ENCODE measurements at places on chromosomes 6 and 20. TPM values are rescaled to one million over a fixed set of nuclear protein-coding genes. Genes with fewer than 3 reads are reported as not detected.
A peak's percentile ranks its signal among the peaks of the same experiment; 100 is the strongest.

GRCh38 chr20:41068806-41069205 lies 40.2 kb downstream of the TOP1 start:
- DNase-seq: no peak

DNA sequence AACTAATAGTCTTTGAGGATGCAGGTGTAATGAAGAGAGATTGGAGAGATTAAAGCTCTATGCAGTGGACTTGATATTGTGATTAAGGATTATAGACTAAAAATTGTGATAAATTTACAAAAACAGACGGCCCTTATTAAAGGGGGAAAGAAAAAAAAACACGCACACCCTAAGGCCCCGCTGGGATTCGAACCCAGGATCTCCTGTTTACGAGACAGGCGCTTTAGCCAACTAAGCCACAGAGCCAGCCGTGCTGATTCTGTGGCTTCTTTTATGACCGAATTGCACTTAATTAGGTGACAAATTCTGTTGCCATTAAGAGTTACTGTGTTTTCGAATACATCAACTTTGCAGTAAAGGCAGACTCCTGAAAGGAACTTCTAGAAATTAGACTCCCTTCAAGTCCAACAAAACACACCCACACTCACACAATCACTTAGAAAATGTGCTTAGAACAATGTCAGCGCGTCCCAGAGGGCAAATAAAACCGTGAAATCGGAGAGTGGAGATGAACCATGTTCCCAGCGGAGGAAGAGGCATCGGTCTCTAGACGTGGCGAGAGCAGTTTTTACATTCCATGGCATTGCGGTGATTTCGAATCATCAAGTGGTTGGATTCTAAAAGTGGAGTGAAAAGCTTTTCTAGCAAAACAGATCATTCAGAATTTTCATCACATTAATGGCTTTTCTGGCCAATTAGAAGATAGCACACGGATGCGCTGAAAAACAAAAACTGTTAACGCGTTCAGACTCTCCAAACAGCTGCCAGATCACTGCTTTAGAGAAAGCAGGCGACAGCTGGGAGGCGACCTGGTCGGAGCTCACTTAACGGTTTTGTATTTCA lies 122.6 kb downstream of the GPX5 start:
- DNase-seq: peak; percentile 9

GRCh38 chr6:141403827-141404226 lies 728.9 kb upstream of the GJE1 start:
- no peak for DNase-seq

DNA sequence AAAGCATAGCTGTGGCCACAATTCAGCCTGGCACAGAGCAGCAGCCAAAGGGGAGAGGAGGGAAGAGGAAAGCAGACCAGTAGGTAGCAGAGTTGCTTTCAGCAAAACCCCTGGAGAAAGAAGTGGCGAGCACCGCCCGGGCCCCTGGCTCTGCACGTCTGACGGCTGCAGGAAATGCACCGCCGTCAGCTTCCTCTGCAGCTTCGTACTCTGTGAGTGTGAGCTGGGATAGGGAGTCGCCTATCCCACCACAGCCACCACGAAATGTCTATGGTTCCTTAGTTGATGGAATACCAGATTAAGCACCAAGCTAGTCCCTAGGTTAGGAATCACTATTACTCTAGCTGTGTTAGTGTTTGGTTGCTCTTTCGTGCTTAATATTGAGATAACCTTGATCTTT lies 79.9 kb upstream of the NAA20 start:
- DNase-seq: peak; percentile 38

DNA sequence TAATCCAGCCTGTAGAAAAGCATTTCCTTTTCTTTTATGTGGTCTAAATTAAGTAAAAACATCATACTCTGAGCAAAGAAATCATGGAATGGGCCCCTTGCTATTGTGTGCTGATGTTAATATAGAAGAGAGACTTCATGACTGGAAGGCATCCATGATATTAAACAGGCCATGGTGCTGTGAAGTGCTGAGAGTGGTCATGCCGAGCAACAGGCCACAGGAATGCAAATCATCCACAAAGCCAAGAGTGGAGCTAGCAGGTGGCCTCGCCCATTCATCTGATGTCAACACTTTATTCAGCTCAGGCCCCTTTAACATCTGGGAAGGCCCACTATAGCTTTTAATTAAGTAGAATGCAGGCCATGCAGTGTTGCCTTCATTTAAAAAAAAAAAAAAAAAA lies 115.2 kb upstream of the HMGCLL1 start:
- no peak for DNase-seq

DNA sequence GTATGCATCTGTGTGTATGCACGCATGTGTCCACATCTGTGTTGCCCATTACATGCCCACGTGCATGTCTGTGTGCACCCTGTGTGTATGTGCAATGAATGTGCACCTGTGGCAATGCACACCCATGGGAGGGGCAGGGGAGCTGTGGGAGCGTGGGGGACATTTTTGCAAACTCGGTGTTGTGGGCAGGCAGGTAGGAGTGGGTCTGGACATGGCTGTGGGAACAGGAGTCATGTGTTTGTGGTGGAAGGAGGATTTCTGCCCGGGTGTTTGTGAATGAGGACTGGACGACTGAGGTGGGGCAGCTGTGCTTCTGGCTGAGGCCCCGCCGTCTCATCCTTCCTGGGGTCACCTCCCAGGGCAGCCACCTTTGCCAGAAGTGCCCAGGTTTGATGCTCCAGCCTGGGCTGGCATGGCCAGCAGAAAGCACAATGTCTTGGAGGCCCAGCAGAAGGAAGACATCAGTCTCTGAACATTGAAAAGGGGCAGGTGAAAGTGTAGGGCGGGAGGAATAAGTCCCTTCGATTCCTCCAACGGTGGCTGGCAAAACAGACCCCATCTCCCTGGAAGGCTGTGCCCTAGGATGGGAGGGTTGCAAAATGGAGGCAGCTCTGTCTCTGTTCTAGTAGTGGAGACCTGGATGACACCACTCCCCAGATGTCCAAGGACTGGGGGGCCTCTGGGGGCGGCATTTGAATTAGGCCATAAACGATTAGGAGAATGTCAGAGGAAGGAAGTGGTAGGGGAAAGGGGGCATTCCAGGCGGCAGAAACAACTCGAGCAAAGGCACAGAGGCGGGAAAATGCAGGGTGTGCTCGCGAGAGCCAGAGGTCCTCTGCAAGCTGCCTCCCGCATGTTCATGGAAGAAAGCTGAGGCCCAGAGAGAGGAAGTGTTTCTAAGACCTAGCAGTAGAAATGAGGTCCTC lies 19.1 kb upstream of the ARMC12 start:
- no peak for DNase-seq

DNA sequence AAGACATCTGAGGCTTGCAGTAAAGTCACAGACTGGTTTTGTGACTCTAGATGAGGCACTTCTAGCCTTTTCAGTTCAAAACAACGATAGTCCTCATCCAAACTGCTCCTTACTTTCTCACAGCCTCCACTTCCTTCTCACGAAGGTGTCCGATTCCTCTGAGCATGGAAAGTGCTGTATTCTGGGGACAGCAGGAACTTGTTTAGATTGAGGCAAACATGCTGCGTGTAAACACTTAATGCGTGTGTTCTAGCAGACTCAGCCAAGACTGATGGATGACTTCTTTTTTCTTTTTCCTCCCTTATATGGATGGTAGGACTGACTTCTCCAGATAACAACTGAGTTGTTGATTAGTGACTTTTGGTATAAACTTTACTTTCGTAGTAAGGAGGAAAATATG lies 80.2 kb upstream of the PRDM1 start:
- DNase-seq: no peak

- DNase-seq: no peak
Observed at GRCh38 chr6:30150671-30151395, 10.2 kb downstream of the TRIM10 start.

DNA sequence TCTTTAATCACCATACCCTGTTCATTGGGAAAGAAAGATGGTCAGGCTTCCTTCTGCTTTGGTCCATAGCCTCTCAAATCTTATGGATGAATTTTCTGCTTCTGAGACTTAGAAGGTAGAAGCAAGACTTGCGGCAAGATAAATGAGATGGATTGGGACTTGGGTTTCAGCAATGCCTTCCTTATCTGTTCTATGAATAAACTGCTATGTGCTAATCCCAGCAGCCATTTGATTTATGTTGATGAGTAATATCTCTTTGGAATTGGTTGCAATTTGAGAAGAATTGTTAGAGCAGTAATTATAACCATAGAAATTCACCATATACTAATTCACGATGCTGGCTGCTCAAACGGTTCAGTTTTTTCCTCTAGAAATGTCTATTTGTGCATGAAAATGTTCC lies 48.3 kb downstream of the TXLNB start:
- DNase-seq: no peak

- DNase-seq: no peak
Observed at GRCh38 chr20:41030531-41031242, 2.1 kb downstream of the TOP1 start.

DNA sequence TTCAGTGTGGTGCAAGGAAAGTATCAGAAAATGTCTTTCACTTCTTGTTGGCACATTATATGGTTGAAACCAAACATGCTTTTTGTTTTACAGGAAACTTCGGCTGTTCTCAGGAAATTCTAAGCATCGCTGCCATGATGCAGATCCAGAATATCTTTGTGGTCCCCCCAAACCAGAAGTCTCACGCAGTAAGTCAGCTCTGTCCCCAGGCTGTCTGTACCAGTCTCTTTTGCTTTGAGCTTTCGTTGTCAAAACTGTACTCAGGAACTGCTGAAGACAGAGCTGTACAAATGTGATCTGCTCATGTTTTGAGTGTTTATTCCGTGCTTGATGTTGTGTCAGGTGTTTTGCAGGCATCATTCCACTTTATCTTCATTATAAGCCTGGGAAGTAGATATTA lies 59.6 kb downstream of the DHX35 start:
- DNase-seq: no peak

GRCh38 chr20:6006603-6006949 lies 47.3 kb downstream of the LRRN4 start:
- DNase-seq: no peak

DNA sequence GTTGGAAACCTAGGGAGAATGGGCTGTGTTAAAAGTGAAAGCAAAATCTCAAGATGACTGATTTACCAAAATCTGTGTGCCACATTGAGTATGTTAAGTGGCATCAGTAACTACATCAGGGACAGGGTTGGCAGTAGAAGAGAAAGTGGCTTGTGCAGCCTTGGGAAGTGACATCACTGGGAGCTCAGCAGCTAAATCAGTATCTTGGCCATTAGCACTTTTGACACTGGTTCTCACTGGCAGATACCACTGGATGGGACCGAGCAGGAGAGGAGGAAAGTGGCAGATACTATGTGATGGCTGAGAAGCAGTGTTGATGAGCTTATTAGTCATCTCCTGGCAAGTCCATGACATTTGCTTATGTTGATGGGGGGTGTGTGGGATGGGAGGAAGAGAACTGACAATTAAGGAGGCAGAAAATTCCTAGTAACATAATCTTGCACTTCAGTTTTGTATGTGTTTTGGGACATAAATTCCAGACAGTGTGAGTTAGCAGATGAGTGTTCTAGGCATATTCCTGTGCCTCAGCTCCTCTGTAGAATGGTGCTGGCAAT lies 322.2 kb downstream of the SOX4 start:
- DNase-seq: no peak

CLDN20 gene
- total RNA-seq: not detected

DLK2 gene
- total RNA-seq: 0.49 TPM

PRDM13 gene
- total RNA-seq: not detected

ADGRF1 gene
- total RNA-seq: not detected

GGTLC1 gene
- not detected for total RNA-seq

SNAI1 gene
- total RNA-seq: 0.44 TPM

TMEM151B gene
- not detected for total RNA-seq

C20orf141 gene
- not detected for total RNA-seq

OPRL1 gene
- total RNA-seq: 0.87 TPM

All from CD4-positive, alpha-beta memory T cell (primary cell).